Stimulated activated CD8-positive, alpha-beta memory T cell treated with anti-CD3 and anti-CD28 coated beads, Interleukin-7, amount 100 ng/mL, for 4 hours (primary cell): ENCODE measurements at places on chromosomes 3 and 15.

GRCh38 chr3:34381243-34381642 lies 582.8 kb downstream of the PDCD6IP start:
- DNase-seq, result no peak

GRCh38 chr3:141979050-141979671 lies 102.7 kb downstream of the ATP1B3 start:
- no peak for DNase-seq

DNA sequence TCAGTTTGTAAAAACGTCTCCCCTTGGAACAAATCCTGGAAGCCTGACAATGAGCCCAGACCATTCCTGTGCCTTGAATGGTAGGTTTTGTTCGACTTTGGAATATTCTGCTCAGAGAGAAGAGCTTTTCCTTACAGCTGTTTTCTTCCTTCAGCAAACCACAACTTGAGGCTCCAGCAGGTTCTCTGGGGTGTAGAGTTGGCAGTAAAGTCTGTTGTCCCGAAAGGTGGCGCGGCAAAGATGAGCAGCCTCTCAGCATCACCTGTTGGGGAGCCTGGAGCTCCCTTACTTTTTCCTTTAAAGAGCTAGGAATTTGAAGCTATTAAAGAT lies 65.4 kb downstream of the BOC start:
- DNase-seq, result no peak

GRCh38 chr15:62711691-62712454 lies 330.7 kb upstream of the TPM1 start:
- no peak for DNase-seq

DNA sequence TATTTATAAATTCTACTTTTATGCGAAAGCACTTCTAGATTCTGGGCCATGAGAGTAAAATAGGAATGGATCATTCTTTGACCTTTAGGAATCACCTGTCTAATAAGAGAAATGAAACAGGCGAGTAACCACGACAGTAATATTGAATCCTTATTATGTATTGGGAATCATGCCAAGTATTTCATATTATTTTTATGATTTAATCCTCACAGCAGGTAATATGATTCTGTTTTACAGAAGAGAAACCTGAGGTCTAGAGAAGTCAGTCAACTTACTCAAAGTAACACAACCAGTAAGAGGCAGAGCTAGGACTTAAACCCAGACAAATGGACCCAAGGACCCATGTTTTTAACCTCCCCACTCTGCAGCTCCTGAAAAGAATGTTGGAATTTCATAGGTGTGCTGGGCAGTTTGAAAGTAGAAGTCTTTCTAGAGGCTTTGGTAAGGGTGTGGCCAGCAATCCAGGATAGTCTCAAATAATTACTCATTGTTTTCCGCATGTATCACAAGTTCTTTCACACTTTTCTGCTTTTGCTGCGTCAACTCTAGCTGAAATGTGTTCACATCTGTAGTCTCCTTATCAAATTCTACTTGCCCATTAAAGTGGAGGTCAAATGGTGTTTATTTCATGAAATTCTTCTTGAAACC lies 181.7 kb downstream of the TPRG1 start:
- no peak for DNase-seq

DNA sequence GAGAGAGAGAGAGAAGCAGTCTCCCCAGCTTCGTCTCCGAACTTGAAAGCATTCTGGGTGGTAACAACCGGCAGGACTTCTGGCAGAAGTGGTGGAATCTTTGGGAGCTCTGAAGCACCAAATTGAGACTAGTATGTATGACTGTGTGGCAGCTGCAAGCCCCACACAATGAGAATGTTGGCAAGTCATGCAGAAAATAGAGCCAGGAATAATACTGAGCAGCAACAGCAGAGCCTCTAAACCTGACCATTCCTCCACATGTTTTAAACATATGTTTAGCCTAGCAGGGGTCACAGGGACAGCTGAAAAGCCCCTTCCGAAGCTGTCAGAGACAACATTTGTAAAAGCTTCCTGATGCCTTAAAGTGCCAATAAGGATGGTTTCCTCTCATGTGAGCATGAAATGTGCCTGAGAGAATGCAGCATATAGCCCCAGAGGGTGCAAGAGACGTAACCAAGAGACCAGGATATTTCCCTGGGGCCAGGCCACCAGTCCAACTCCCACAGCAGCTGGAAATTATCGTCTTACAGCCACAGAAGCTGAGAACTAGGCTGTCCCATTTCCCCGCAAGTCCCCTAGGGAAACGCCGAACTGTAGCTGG lies 178.6 kb upstream of the CCDC54 start:
- DNase-seq, result no peak
